Body of pancreas (tissue), 4 donors: ENCODE measurements at places on chromosomes 1 and 21.

DNA sequence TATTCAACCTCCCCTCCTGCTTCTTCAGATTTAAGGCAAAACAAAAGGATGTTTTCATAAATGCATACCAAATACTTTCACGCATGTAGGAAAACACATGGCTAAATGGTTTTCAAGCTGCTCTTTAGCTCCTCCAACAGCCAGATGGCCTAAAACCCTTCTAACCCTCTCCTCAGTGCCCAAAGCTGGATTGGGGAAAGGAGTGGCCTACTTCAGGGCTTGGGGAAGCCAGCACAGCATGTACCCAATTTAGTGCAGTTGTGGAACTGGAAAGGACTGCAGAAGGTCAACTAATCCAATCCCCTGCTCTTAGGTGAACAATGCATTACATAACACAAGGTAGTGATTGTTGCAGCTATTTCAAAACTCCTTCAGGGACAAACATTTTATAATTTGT is 9.3 kb downstream of the F5 start:
- no peak for DNase-seq

- peak; percentile 56 for DNase-seq
These were observed 978 bp downstream of the PRDM15 start for GRCh38 chr21:41877901-41878830.

- no peak for DNase-seq
These were observed 182.7 kb upstream of the VAMP3 start for GRCh38 chr1:7588457-7588827.

- DNase-seq = no peak
These were observed 117.0 kb downstream of the ZC3H11B start for GRCh38 chr1:219495737-219496408.

DNA sequence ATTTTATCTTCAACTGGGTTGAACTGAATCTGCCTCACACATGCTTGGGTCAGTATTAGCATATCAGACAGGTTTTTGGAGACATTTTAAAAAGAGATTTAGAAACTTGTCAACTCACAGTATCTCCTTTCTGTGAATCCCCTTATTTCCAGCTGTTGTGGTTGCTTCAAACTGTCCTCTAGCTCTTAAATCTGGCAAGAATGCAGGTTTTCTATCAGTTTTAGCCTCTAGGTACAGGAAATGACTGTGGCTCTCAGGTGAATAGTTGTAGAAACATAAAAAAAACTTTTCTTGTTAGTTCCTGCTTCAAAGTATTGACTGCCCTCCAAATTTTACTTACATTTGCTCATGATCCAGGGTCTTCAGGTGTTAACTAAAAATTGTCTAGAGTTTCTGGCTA is 495.7 kb upstream of the TMPRSS15 start:
- no peak for DNase-seq

DNA sequence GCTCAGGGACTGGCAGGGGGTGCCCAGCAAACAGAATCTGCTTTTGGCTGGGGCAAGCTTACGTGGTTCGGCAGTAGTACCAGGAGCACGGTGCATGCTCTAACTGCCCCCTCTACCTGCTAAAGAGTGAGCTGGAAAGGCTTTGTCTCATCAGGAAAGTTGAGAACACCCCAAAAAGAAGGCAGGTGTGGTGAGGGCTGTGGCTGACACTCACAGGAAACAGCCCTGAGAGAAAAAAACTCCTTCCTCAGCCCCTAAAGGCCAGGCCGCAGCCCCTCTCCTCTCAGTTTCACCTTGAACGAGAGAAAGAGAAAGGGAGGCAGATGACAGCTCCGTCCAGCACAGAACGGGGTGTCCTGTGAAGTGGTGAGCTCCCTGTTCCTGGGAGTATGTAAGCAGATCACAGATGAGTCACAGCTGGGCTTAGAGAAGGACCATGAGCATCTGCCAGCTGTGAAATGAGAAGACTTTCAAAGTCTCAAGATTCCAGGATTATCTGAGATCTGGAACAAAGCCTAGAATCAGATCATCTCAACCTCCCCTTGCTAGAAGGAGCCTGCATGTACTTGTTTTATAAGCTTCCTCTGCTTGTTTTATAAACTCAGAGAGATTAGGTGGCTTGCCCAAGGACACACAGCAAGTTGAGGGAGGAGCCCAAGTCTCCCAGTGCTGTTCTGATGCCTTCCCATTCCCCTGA is 13.4 kb downstream of the LAPTM5 start:
- DNase-seq = no peak

- peak; percentile 94 for DNase-seq
These were observed at the start of gene GPR157 for GRCh38 chr1:9128520-9129265. TSS of gene GPR157 (minus strand) at chr1:9129102. CDS start at chr1:9129027, 75 bp downstream.

DNA sequence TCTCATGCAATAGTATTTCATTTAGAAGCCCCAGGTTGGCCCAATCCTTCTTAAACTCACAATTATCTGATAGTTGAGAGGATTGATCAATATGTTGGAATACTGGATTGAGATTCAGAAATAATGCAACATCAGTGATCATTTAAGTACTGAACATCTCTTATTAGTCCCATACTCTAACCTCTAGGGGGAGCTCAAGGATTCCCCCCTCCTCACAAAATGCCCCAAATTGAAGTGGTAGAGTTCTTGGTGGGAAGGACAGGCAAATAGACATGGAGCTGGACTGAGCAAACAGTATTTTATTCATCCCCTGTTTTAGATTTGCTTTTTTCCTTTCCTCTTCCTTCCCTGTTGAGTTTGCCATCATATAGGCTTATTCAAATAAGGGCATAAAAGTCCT is 62.8 kb downstream of the NGF start:
- DNase-seq = no peak

- DNase-seq = no peak
These were observed 26.7 kb downstream of the SLC26A9 start for GRCh38 chr1:205916541-205916940.

DNA sequence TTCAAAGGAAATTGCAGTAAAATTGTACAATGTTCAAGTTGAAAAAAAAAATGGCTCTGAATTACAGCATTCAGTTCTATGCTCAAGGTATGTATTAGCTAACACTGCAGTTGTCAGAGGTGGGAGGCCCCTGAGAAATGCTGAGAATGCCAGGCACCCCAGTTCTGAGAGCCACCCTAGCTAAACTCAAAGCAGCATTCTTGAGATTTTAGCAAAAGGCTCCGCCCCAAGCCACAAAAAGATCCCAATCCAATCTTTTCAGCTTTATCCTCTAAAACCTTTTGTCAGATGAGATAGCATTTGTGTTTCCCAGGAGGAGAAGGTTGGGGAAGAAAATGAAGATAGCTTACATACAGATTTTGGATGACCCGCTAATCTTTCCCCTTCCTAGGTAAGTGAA is 68.8 kb downstream of the SMYD2 start:
- no peak for DNase-seq

GRCh38 chr1:245086389-245086969 is 68.3 kb upstream of the KIF26B start:
- DNase-seq = no peak

GRCh38 chr1:244273845-244274619 is 177.7 kb downstream of the ADSS2 start:
- peak; percentile 20 for DNase-seq

DNA sequence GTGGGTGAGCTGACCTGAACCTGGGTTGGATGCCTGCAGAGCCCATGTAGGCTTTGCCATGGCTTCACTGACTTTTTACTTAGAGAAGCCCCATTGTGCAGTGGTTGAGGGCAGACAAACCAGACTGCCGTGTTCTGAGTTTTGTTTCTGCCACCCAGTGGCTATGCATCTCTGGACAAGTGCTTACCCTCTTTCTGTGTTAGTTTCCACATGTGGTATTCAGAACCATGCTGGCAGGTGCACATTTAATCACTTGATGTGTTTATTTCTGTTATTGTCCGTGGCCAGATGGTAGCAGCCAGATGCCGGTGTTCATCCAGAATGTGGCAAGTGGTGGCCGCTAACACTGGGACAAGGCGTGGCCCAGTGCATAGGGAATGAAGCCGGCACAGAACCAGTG is 10.3 kb upstream of the PTPN7 start:
- DNase-seq = no peak
